H1 (cell line): ENCODE measurements at places on chromosomes 2 and 18. TPM values are rescaled to one million over a fixed set of nuclear protein-coding genes. Genes with fewer than 3 reads are reported as not detected.
A peak's percentile ranks its signal among the peaks of the same experiment; 100 is the strongest.

Gene ARHGEF4
- 13.3 and 14.6 TPM in 2 replicates for total RNA-seq

DNA sequence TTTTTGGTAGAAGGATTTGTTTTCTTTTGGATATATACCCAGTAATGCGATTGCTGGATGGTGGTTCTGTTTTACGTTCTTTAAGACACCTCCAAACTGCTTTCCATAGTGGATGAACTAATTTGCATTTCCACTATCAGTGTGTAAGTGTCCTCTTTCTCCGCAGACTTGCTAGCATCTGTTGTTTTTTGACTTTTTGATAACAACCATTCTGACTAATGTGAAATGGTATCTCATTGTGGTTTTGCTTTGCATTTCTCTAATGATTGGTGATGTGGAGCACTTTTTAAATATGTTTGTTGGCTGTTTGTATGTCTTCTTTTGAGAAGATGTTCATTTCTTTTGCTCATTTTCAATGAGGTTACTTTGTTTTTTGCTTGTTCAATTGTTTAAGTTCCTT lies 260.9 kb upstream of the CWC22 start:
- H3K27ac ChIP-seq: no peak overlapping the region
- H3K4me1 ChIP-seq: no peaks in the 10 kb centered on the region
- DNase-seq: no peak

Gene PJVK
- 2.3 and 2.4 TPM in 2 replicates for total RNA-seq

Gene UGGT1
- 57.3 and 61.2 TPM in 2 replicates for total RNA-seq

Gene CD207
- not detected in 2 replicates for total RNA-seq

Gene FSIP2
- total RNA-seq: 1.4 and 1.7 TPM in 2 replicates

Gene HNMT
- 3.2 and 3.6 TPM in 2 replicates for total RNA-seq

DNA sequence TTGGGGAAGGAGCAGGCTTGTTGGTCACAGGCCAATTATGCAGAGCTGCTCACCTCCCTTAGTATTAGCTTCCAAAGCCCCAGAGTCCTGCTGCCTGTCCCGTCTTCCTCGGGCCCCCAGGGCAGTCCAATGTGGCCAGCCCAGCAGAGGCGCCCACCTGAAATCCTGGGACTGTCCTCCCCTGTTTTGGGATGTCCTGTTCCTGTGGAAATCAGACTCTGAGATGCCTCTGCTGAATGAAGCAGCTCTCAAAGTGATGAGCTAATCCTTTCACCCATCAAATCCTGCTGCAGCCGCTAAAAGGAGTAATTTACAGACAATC lies 105.3 kb downstream of the CABLES1 start:
- H3K36me3 ChIP-seq: no peaks in the 10 kb centered on the region; the same call in 1 of the 2 replicates
- H3K27me3 ChIP-seq: no peaks in the 10 kb centered on the region
- peaks cover 9% of the 10 kb centered on the region for H3K4me1 ChIP-seq
- no peak overlapping the region for H3K4me3 ChIP-seq
- no peak for DNase-seq
- H3K27ac ChIP-seq: no peak overlapping the region

DNA sequence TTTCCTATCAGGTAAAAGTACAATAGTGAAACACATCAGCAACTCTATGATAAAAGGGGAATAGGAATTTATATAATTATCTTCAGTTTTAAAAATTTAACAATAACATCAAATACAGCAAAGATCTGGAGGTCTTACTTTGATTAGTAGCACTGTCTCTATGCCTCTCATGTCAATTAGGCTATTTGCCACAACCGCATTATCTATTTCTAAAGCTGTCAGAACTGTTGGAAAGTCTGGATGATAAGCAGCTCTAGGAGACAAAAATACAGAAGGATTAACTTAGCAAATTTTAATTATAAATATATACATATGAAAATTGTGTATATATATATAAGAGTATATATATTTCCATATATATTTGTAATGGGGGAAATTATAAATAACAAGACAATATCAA lies 45.1 kb downstream of the SMC6 start:
- no peak for DNase-seq
- H3K27me3 ChIP-seq: no peaks in the 10 kb centered on the region
- no peak overlapping the region for H3K4me3 ChIP-seq
- no peaks in the 10 kb centered on the region for H3K4me1 ChIP-seq
- H3K27ac ChIP-seq: no peak overlapping the region

DNA sequence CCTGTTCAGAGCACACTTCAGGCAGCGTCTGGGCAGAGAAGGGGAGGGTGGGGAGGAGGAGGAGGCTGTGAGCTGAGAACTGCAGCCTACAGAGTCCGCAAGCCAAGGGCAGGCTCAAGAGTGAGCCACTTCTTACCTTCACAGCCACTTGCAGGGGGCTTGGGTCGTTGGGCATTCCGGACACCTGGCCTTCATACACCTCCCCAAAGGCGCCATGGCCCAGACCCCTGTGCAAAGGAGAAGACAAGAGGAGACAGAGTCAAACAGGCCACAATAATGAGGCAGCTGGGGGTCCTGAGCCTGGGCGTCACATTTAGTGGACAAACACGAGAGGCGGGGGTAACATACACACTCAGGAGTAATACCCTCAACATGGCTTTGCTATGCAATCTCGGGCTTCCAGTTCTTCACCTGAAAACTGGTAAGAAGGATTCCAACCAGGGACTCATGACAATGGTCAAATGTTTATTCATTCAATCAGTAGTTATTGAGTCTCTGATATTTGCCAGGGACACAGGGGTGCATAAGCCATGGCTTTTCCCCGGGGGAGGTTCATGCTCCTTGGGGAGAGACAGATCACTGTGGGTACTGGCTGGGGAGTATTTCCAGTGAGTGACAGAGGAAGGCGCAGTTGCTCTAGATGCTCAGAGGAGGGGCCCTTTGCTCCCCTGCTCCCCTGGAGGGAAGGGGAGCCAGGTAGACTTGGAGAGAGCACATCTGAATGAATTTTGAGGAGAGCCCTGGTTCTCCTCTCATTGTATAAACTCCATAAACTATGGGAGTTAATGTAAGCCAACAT lies 107.4 kb downstream of the CLIP4 start:
- no peaks in the 10 kb centered on the region for H3K27me3 ChIP-seq
- no peak for DNase-seq
- H3K4me3 ChIP-seq: no peak overlapping the region
- H3K4me1 ChIP-seq: no peaks in the 10 kb centered on the region
- H3K27ac ChIP-seq: no peak overlapping the region

DNA sequence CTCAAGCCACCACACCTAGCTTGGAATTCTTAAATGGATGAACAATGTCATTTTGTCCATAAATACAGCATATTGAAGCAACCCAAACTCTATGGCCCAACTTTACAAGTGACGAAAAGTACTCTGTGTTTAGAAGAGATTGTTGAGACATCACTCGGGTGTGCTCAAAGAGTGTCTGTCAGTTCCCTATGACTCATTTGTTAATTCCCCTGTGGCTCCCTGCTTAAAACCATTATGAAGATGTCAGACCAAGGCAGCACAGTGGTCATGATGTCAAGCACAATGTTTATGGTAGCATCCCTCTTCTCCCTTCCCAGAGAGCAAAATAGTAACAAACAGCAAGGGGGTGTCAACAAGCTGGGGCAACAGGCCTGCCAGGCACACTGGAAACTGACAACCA lies 3.0 kb downstream of the LYG1 start:
- no peaks in the 10 kb centered on the region for H3K4me1 ChIP-seq
- no peaks in the 10 kb centered on the region for H3K36me3 ChIP-seq
- DNase-seq: no peak
- H3K27me3 ChIP-seq: no peaks in the 10 kb centered on the region
- no peak overlapping the region for H3K4me3 ChIP-seq

Gene DSEL
- 20.6 and 22.8 TPM in 2 replicates for total RNA-seq

DNA sequence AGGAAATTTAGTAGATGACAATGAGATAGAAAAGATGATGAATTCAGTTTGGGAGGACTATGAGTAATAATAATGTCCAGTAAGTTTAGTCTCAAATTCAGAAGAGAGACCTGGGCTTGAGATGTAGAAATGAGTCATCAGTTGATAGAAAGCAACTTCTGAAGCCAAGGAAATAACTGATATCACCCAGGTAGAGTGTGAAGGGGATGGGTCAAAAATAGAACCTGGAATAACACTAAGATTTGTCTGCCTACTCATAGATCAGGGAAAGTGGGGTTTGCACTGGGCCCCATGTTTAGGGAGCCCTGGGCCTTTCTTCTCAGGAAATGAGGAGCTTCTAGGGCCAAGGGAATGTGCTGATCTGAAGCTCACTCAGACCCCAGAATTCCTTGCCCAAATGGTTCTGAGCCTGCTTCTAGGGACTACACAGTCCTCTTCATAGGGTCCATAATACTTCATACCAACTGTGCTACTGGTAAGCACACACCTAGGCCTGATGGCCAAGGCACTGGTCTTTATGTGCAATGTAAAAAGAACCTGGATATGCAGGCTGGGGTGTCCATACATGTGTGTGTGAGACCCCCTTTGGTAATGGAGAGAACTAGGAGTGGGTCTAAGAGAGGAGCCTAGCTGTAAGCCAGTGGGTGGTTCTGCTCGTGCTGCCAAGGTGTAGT lies 141.2 kb downstream of the IKZF2 start:
- H3K27ac ChIP-seq: no peak overlapping the region
- H3K4me1 ChIP-seq: no peaks in the 10 kb centered on the region
- H3K36me3 ChIP-seq: no peaks in the 10 kb centered on the region
- no peak for DNase-seq

Gene ALLC
- not detected in 2 replicates for total RNA-seq

Gene COA5
- 22.1 and 24.7 TPM in 2 replicates for total RNA-seq

GRCh38 chr2:33034784-33035183 lies 88.0 kb downstream of the LTBP1 start:
- H3K27me3 ChIP-seq: no peaks in the 10 kb centered on the region
- H3K4me1 ChIP-seq: no peaks in the 10 kb centered on the region
- H3K36me3 ChIP-seq: no peaks in the 10 kb centered on the region
- DNase-seq: no peak
- no peak overlapping the region for H3K27ac ChIP-seq

DNA sequence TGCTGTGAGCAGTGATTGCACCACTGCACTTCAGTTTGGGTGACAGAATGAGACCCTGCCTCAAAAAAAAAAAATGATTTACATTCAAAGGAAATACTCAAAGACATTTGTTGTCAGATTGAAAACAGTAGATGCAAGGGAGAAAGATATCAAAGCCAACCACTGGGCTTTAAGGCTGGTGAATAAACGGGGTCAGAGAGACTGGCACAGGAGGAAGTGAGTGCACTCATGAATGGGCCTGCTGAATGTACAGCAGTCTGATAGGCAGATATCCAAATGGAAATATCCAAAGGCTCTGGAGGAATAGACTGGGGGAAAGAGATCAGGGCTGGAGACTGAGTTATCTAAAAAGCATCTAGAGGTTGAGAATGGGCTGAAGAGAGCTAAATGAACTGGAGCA lies 10.9 kb downstream of the RNF125 start:
- no peak overlapping the region for H3K27ac ChIP-seq
- H3K4me3 ChIP-seq: no peak overlapping the region
- no peak for DNase-seq

DNA sequence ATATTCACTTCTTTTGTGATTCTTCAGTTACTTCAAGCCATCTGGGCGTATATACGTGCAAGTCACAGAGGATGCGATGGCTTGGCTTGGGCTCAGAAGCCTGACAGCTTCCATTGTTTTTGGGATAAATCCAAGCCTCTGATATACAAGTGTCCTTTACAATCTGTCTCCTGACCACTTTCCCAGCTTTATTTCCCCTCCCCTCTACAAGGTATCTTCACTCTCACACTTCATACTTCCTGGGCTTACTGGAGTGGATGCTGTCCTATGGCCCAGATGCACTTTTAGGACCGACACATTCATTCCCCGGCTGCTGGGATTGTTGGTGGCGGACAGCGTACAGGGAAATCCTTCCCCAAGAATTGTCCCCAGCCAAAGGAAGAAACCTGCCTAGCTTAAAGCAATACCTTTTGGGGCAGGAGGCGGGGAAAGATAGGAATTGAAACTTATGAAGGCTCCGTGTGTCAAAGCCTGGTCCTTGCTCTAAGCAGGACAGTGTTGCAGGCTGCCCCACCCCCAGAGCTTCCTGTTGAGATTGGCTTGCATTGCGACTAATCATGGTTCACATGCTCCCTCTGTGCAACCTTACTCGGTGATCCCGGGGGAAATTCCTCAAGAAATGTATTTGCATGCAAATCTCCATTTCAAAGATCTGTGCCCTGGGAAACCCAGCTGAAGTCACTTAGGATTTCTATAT lies 802.9 kb upstream of the ID2 start:
- H3K27ac ChIP-seq: peak overlapping the region; percentile 84
- H3K36me3 ChIP-seq: no peaks in the 10 kb centered on the region; the same call in 1 of the 2 replicates
- H3K27me3 ChIP-seq: no peaks in the 10 kb centered on the region
- DNase-seq: peak; percentile 66

GRCh38 chr2:30608643-30609042 lies 161.6 kb downstream of the LCLAT1 start:
- no peaks in the 10 kb centered on the region for H3K27me3 ChIP-seq
- DNase-seq: no peak
- no peaks in the 10 kb centered on the region for H3K36me3 ChIP-seq
- no peak overlapping the region for H3K4me3 ChIP-seq
- peaks cover 11% of the 10 kb centered on the region for H3K4me1 ChIP-seq
- no peak overlapping the region for H3K27ac ChIP-seq

DNA sequence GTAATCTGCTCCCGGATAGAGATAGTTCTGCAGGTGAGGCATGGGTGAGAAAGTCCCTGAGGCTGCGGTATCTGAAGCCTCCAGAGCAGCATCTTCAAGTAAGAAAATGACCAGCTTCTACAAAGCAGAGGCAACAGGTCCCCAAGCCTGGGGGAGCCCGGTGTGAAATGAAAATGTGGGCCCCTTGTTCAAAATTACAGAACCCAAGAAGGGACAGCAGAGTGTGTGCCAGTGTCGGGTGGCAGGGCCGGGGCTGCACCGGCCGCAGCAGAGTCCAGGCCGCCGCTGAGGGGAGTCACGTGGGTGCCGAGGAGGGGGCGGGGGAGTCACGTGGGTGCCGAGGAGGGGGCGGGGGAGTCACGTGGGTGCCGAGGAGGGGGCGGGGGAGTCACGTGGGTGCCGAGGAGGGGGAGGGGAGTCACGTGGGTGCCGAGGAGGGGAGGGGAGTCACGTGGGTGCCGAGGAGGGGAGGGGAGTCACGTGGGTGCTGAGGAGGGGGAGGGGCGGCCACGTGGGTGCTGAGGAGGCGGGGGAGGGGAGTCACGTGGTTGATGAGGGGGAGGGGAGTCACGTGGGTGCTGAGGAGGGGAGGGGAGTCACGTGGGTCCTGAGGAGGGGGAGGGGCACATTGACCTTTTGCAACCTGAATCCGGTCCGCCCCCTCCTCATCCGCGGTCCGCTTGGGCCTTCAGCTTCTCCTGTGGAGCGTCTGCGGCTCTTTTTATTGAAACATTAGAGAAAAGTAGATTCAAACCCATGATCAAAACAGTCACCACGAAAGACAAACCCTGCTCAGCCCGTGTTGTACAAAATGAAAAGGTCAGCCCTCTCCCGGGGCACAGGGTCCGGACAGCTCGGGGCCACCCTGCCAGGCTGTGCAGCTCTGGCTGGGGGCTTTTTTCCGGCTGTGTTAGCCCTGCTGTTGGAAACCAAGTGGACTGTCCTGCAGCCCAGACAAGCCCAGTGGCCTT lies 10.4 kb downstream of the COLEC11 start:
- no peaks in the 10 kb centered on the region for H3K36me3 ChIP-seq
- no peak overlapping the region for H3K4me3 ChIP-seq
- H3K4me1 ChIP-seq: no peaks in the 10 kb centered on the region
- peak; percentile 39 for DNase-seq
- no peak overlapping the region for H3K27ac ChIP-seq
